CD4-positive, alpha-beta memory T cell (primary cell): ENCODE measurements at places on chromosomes 2 and 18. TPM values are rescaled to one million over a fixed set of nuclear protein-coding genes. Genes with fewer than 3 reads are reported as not detected.

DNA sequence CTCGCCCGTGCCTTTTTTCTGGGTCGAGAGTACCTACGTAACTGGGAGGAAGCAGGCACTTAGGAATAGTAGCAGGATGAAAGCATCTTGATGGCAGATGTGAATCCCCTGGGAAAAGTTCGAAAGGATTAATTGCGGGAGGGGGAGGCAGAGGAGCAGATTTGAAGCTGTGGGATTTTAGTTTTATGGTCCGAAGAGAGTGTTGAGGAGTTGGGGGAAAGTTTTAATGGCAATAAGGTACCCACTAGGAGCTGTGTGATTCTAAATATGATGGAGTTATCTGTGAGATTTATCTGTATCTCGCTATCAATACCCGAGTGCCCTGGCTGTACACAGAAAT lies 1.1 kb downstream of the AGFG1 start:
- no peak for DNase-seq

DNA sequence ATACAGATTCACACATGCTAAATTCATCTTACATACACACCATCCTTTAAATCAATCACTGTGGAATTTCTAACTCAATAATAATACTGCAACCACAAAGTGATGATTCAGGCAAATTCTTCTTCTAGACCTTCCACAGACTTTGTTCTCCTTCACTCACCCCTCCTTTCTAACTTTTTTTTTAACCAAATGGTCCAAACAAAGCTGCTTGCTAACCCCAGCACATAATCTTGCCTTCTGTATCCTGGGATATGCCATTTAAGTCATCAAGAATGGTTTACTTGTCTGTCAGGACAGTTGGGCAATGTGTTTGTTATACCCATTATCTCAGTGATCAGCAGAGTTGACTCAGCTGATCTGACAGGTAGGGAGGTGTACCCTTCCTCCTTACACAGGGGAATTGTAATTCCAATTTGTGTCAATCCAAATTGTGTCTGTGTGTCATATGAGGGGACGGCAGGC lies 10.0 kb downstream of the SLC40A1 start:
- DNase-seq = no peak

MTLN gene
- 131 TPM for polyA plus RNA-seq

ABCG5 gene
- polyA plus RNA-seq = not detected
